NCI-H1436 treated with DMSO at 0.1 percent for 48 hours (cell line): ENCODE measurements at places on chromosomes 3 and 15.

DNA sequence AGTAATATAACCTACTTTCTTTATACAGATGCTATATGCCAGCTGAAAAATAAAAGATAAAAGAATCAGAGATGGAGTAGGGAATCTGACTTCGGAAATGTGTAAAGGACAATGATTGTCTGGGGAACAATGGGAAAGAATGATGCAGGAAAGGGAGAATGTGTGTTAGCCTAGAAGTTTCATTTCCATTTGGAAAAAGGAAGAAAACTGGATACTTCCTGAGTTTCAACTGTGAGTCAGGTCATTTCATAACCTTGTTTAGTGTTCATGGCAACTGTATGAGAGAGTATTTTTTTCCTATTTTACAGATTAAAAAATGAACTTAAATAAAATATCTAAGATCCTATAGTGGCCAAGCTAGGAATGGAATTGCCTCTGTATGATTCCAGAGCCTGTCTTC lies 261.3 kb upstream of the NECTIN3 start:
- no peak for DNase-seq

DNA sequence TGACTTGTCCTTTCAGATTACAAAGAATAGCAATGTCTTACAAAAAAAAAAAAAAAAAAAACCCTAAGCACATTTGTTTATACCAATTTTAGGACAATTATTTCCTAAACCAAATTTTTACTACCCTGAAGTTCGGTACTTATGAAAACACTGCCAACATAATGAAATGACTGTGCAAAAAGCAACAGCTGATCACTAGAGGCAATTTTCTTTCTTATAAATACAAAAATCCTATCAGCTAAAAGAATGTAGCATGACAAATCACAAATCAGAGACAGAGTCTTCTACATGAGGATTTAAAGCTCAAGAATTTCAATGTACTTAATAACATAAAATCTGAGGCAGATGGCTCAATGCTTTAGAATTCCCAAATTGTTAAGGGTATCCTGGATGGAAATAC lies 191.8 kb downstream of the MAGI1 start:
- DNase-seq: no peak

GRCh38 chr15:90637693-90638092 lies 79.5 kb upstream of the BLM start:
- DNase-seq: no peak

DNA sequence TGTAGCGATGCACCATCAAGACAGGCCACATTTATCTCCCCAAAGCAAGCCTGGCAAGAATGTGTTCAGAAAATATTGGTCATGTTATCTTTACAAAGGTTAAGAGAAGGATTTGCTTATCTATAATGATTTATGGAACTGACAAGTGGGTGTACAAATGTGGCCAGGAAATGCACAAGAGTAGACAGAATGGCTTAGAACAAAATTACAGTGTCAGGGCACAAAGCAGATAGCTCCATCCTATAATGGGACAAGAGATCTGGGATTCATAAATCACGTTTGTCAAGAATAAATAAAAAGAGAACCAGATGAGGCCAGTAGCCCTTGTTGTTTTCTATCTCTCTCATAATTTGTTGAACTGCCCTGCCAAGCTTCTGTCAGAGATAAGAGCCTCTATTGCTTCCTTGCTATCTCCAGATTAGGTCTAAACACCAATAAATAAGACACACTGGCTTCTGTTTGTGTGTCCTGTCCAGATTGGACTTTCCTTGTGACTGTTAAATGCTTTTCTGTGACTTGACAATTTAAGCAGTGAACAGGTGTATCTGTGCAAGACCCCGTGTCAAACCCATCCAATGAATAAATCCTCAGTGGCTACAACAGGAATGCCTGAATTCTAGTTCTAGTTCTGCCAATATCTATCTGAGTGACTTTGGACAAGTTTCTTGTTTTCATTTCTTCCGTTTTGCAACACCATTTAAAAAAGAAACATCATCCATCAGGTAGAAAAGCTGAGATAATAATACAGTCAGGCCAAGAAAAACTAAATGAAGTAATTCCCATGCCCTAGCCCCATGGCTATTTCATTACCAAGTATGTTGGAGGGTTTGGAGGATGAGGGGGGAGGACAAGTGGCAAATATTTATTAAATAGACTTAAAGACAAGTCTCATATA lies 157.2 kb downstream of the DCLK3 start:
- peak; percentile 2 for DNase-seq

GRCh38 chr3:178117641-178118040 lies 418.6 kb upstream of the KCNMB2 start:
- DNase-seq: no peak

DNA sequence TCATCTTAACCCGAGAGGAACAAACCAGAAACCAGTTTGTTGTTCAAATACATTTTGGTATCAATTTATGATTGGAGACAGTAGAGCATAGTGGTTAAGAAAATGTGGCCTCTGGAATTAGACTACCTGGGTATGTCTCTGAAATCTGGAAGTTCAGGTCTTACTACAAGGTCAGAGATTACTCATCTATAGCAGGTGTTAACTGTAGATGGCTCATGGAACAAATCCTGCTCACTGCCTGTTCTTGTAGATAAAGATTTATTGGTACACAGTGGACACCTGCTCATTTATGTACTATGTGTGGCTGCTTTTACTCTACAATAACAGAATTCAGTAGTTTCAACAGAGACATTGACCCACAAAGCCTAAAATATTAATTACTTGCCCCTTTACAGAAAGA lies 413.3 kb downstream of the CNTN6 start:
- no peak for DNase-seq

DNA sequence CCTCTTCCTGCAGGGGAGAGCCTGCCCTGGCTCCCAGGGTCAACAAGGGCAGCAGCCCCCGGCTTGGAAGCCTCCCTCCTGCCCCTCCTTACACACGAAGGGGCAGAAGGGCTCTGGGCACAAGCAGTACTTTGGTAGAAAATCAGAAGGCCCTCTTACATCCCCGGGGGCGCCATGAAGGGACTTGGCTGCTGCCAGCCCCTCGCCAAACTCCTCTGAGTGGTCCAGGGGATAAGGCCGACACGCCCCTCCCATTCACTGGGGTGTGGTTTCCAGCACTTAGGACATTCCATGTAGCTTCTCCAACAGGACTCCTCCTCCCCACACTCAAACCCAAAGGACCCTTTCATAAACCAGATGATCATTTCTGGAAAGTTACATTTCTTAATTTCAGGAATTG lies 1.2 kb upstream of the ST8SIA2 start:
- no peak for DNase-seq

DNA sequence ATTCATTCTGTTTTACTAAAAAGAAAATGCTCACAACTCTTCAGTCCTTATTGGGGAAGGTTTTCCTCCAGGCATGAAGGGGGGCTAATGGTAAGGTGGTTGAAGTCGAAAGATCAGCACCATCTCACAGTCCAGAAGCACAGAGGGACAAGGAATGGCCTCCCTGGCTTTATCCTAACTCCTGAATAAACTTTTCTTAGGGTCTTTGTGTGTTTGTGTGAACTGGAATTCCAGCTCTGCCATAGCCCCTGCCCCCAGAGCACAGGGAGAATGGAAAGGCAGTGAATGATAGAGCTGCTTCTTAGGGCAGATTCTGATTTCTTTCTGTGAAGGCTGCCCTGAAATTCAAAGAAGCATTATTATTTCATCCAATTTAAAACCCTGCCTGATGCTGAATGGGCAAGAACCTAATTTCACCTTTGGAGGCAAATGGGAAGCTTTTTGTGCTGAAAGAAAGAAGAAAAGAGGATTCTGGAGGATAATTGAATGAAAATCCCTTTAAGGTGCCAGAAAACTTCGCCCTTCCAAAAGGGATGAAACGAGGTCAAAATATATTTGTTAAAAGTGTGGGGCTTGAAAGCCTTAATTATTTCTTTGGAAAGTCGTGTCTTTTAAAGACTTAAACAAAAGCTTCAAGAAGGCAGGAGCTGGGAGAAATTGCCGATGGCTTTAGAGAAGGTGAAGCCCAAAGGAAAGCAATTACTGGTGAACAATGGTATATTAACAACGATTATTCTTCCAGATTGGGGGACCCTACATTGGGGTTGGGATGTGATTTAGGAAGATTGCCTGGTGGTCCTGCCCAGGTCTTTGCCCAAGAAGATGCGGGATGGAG lies 259.9 kb upstream of the RGMA start:
- no peak for DNase-seq

DNA sequence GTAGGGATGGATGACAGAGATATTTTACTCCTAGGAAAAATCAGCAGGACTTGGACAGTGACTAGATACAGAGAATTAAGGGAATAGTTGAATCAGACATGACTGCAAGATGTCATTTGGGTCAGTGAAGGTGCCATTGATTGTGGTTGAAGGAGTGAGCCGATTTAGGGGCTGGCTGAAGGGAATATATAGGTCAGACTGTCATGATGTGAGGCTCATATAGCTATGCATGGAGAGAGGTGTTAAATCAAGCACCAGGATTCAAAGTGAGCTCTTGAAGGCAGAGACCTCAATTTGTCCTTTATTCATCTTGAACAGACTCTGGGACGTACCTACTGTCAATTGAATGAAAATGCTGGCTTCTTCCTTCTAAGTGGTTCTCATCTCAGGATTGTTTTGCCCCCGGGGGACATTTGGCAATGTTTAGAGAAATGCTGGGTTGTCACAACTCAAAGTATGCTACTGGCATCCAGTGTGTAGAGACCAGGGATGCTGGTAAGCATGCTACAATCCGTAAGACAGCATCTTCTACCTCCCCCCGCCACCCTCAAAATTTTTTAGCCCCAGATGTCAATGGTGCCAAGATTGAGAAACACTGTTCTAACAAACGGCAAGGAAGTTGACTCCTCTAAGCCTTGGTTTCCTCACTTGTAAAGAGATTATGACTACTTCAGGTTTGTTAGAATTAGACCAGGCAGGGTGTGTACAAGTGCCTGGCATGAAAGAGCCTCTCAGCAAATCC lies 7.8 kb downstream of the ATP2C1 start:
- DNase-seq: no peak

DNA sequence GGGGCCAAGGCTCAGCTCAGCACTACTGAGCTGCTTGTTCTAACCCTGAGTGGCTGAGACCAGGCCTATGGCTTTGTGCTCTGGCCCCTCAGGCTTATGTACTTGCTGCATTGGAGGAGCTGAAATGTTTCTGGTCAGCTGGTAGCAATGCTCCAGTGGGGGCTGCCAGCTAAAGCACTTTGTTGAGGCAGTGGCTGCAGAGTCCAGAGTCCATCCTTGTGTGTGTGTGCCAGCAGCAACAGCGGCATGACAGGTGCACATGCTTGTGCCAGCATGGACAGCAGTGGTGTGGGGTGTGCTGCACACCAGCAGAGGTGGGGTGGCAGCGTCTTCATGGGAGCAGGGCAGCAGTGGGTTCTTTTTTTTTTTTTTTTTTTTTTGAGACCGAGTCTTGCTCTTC lies 169.1 kb downstream of the VPS8 start:
- DNase-seq: no peak

GRCh38 chr15:80060356-80061006 lies 1.0 kb downstream of the ZFAND6 start:
- no peak for DNase-seq

DNA sequence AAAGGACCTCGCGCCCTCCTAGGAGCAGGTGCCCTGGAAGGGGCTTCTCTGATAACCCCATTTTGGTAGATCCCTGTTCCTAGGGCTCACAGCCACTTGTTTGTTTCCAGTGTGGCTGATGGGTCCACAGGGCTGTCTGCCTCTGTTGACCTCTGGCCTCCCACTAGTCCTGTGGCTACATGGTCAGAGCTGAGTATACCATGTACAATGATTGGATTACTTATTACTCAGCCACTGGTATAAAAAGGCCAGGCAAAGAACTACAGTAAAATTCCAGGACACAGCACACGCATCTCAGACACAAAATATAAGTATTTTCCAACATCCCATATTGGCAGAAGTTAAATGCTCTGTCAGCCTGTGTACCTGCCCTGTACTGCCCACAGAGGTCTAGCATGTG lies 277.3 kb downstream of the GABRG3 start:
- no peak for DNase-seq

- DNase-seq: no peak
These were observed 7.7 kb upstream of the ZNF592 start for GRCh38 chr15:84740691-84741090.

GRCh38 chr3:49683162-49683561 lies 6.1 kb downstream of the MST1 start:
- DNase-seq: no peak

- no peak for DNase-seq
These were observed 184.5 kb downstream of the OPA1 start for GRCh38 chr3:193777524-193777923.

- DNase-seq: no peak
These were observed 123.8 kb upstream of the GOLIM4 start for GRCh38 chr3:168219530-168219929.

- DNase-seq: no peak
These were observed 326.3 kb upstream of the NR2E3 start for GRCh38 chr15:71484080-71484479.
